Smooth muscle cell of trachea (primary cell): ENCODE measurements at places on chromosomes 5 and 9. TPM values are rescaled to one million over a fixed set of nuclear protein-coding genes. Genes with fewer than 3 reads are reported as not detected.

The SLC6A19 gene
- not detected in 2 replicates for total RNA-seq

The TGFBI gene
- total RNA-seq: 581 and 1,490 TPM in 2 replicates

The PTGES gene
- 9.5 and 84.5 TPM in 2 replicates for total RNA-seq

The PRR7 gene
- total RNA-seq: 2.9 and 12.4 TPM in 2 replicates

The RNF180 gene
- total RNA-seq: 0.83 and 2.0 TPM in 2 replicates

The ANKS6 gene
- total RNA-seq: 16.4 and 23.0 TPM in 2 replicates

The LRRC19 gene
- not detected in 2 replicates for total RNA-seq

The DEPDC1B gene
- 1.7 and 7.4 TPM in 2 replicates for total RNA-seq

The SOX30 gene
- under 0.01 TPM in 1 of 2 replicates, not detected in the other for total RNA-seq

The ANKRD18B gene
- 0.87 and 2.6 TPM in 2 replicates for total RNA-seq
